ENCODE measurements at places on chromosomes 4 and X. TPM values are rescaled to one million over a fixed set of nuclear protein-coding genes. Genes with fewer than 3 reads are reported as not detected.

The PLAC1 gene
- 2.6 TPM for total RNA-seq

DNA sequence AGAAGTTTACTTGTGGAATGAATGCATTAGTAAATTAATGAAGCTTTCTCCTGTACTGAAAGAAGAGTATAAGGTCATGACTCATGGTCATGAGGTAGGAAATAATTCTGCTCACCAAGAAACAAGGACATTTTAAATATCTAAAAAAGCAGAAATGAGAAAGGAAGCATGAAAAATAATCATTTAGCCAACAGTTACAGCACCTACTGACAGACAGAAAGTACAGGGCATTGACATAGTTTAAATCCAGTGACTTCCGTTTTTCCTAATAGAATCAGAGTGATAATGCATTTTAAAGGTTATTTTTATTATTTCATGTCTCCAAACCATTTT, 30.5 kb upstream of the ACSL1 start:
- H3K4me3 ChIP-seq: no peak overlapping the region
- no peaks in the 10 kb centered on the region for H3K27me3 ChIP-seq
- no peaks in the 10 kb centered on the region for H3K4me1 ChIP-seq
- DNase-seq: no peak
- H3K27ac ChIP-seq: no peak overlapping the region

The TGIF2LX gene
- total RNA-seq: not detected

DNA sequence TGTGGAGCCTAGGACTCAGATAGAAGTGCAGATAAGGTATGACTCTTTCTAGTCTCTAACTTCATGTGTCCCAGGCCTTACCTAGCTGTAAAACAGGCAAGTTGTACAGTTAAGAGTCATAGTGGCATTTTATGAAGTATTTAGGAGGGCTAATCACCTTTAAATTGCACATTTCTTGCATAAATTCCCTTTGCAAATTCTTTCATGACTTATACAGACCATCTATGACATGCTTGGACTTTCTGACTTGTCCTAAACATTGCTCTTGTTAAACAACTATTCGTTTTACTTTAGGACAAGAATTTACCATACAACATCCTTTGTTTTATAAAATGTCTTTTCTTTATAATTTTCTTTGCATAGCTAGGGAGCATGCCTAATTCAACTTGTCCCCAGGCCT, 7.8 kb upstream of the RRAGB start:
- H3K27ac ChIP-seq: no peak overlapping the region
- H3K27me3 ChIP-seq: no peaks in the 10 kb centered on the region
- no peaks in the 10 kb centered on the region for H3K36me3 ChIP-seq
- no peak overlapping the region for H3K4me3 ChIP-seq
- peak; percentile 27 for DNase-seq
- H3K4me1 ChIP-seq: no peaks in the 10 kb centered on the region

DNA sequence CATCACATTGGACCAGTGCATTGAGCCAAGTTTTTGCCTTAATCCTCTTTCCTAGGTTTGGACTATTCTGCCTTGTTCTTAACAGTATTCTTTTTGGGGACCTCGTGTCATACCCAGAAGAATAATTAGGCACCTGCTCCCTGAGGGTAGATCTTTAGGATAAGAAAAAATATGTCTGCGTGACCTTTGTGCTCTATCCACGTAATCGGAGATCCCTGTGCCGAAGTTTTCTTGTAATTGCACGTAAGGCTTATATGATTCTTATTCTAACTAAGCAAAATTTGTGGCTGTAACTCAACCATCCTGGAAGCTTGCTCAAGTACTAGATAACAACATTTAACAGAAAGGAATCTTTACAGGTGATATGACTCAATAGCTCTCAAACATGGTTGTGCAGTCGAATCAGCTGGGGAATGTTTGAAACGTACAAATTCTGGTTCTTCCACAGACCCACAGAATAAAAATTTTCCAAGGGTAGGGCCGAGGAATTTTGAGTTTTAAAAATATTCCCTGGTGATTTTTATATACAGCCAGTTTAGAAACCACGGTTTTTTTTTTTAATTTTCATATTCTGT, 344.3 kb downstream of the GBA3 start:
- H3K27ac ChIP-seq: no peak overlapping the region
- peak; percentile 23 for DNase-seq
- H3K4me3 ChIP-seq: no peak overlapping the region

The MAOA gene
- 7.4 TPM for total RNA-seq

- H3K27me3 ChIP-seq: peaks cover 8% of the 10 kb centered on the region
- no peak overlapping the region for H3K27ac ChIP-seq
- no peak overlapping the region for H3K4me3 ChIP-seq
- DNase-seq: no peak
Observed at GRCh38 chr4:121177246-121178137, 13.4 kb upstream of the TNIP3 start.

The CCKAR gene
- not detected for total RNA-seq

DNA sequence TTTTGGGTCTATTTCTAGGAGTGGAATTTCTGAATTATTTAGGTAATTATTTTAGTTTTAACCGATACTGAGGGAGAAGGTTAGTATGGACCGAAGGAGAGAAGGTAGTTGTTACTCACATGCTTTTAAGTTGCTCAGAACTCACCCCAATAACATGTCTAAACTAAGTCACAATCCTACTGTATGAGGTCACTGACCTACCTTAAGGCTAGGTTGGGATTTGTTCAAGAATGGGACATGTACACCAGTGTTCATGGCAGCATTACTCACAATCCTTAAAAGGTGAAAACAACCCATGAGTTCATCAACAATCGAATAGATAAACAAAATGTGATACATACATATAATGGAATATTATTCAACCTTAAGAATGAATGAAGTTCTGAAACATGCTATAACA, 90.5 kb downstream of the MSN start:
- no peaks in the 10 kb centered on the region for H3K36me3 ChIP-seq
- no peak overlapping the region for H3K4me3 ChIP-seq

The ARHGAP36 gene
- not detected for total RNA-seq

DNA sequence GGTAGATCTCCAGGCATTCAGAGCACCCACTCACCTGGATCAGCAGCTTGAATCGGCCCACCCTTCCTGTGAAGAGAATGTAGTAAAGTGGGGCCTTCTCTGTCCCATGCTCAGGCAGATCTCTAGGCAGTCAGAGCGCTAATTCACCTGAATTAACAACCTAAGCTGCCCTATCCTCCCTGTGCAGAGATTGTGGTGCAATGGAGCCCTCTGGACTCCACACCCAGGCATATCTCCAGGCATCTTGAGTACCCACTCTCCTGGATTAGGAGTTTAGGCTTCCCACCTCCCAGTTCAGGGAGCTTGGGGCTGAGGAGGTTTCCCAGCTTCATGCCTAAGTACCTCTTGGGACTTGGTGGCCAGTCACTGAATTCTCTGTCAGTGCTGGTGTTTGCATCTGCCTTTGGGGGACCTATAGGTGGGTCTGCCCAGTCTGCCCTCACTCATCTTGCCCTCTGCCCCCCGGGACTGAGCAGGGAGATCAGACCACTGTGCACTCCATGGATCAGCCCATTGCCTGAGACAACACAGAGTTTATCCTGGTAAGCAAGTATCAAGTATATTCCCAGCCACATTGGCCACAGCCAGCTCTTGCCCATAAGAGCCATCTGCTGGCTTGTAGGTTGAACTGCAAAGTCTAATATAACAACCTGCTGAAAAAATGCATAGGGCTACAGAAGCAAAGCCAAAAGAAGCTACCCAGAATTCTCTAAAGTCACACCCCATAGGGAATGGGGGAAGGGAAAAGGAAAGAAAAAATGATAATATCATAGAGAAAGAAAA, 372.9 kb downstream of the KLHL13 start:
- peak; percentile 27 for DNase-seq
- no peaks in the 10 kb centered on the region for H3K27me3 ChIP-seq
- no peak overlapping the region for H3K27ac ChIP-seq
- no peaks in the 10 kb centered on the region for H3K36me3 ChIP-seq

The HTT gene
- 36.3 TPM for total RNA-seq

GRCh38 chrX:148928811-148929210, 428.4 kb downstream of the AFF2 start:
- no peaks in the 10 kb centered on the region for H3K27me3 ChIP-seq
- H3K4me1 ChIP-seq: no peaks in the 10 kb centered on the region
- no peaks in the 10 kb centered on the region for H3K36me3 ChIP-seq
- H3K27ac ChIP-seq: no peak overlapping the region
- no peak for DNase-seq
- no peak overlapping the region for H3K4me3 ChIP-seq

The PAGE5 gene
- not detected for total RNA-seq

The TRIM75 gene
- total RNA-seq: not detected

The CWH43 gene
- total RNA-seq: 3.0 TPM

The MAGEB10 gene
- not detected for total RNA-seq

DNA sequence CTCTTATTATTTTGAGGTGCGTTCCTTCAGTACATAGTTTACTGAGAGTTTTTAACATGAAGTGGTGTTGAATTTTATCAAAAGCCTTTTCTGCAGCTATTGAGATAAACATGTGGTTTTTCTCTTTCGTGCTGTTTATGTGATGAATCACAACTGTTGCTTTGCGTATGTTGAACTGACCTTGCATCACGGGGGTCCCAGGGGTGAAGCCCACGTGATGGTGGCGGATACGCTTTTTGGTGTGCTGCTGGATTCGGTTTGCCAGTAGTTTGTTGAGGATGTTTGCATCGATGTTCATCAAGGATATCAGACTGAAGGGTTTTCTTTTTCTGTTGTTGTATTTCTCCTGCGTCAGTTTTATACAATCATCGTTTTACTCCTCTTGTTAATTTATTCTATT, 4.6 kb upstream of the H2BW1 start:
- no peaks in the 10 kb centered on the region for H3K36me3 ChIP-seq
- H3K4me3 ChIP-seq: no peak overlapping the region
- no peak for DNase-seq
- no peaks in the 10 kb centered on the region for H3K4me1 ChIP-seq
- H3K27ac ChIP-seq: no peak overlapping the region
- H3K27me3 ChIP-seq: peaks cover 70% of the 10 kb centered on the region

GRCh38 chrX:124736553-124737270, 390.3 kb downstream of the SH2D1A start:
- no peak overlapping the region for H3K27ac ChIP-seq
- H3K4me3 ChIP-seq: no peak overlapping the region
- H3K27me3 ChIP-seq: no peaks in the 10 kb centered on the region
- H3K36me3 ChIP-seq: no peaks in the 10 kb centered on the region

- H3K36me3 ChIP-seq: no peaks in the 10 kb centered on the region
- H3K4me3 ChIP-seq: no peak overlapping the region
- H3K27me3 ChIP-seq: no peaks in the 10 kb centered on the region
- H3K27ac ChIP-seq: no peak overlapping the region
- H3K4me1 ChIP-seq: no peaks in the 10 kb centered on the region
Observed at GRCh38 chr4:99099311-99099710, 10.7 kb upstream of the ADH5 start.

- H3K27me3 ChIP-seq: no peaks in the 10 kb centered on the region
- no peak overlapping the region for H3K27ac ChIP-seq
- no peak for DNase-seq
- no peaks in the 10 kb centered on the region for H3K36me3 ChIP-seq
- H3K4me3 ChIP-seq: no peak overlapping the region
Observed at GRCh38 chr4:54914781-54915180, 210.6 kb downstream of the KDR start.

The PABPC1L2A gene
- not detected for total RNA-seq

The ARL13A gene
- not detected for total RNA-seq

The STAP1 gene
- not detected for total RNA-seq

- H3K4me1 ChIP-seq: peaks cover 21% of the 10 kb centered on the region
- no peak overlapping the region for H3K4me3 ChIP-seq
- peak; percentile 96 for DNase-seq
- peak overlapping the region; percentile 39 for H3K27ac ChIP-seq
- H3K36me3 ChIP-seq: no peaks in the 10 kb centered on the region
- no peaks in the 10 kb centered on the region for H3K27me3 ChIP-seq
Observed at GRCh38 chr4:71377561-71377960, 38.7 kb downstream of the SLC4A4 start.

- no peak overlapping the region for H3K4me3 ChIP-seq
- H3K27ac ChIP-seq: no peak overlapping the region
- no peaks in the 10 kb centered on the region for H3K4me1 ChIP-seq
Observed at GRCh38 chr4:107951551-107951950, 20.2 kb downstream of the CYP2U1 start.

The CDK16 gene
- total RNA-seq: 155 TPM

DNA sequence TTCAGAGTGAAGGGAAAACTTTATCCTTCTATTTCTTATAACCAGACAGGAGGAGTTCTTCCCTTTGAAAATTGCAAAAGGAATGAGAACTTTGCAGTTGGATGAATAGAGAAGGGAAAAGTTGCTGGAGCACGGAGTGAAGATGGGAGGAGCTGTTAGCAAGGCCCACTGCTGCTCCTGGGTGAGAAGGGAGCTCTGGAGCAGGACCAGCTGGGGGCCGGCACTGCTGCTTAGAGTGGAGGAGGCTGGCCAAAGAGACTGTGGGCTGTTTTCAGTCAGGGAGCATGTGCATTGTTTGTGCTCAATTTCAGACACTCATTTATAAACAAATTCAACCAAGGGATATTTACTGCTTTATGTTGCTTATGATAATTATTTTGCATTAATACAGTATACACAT, 164.2 kb downstream of the STIM2 start:
- no peaks in the 10 kb centered on the region for H3K27me3 ChIP-seq
- no peak for DNase-seq
- no peaks in the 10 kb centered on the region for H3K36me3 ChIP-seq
- H3K4me1 ChIP-seq: no peaks in the 10 kb centered on the region
- no peak overlapping the region for H3K4me3 ChIP-seq

The SSX4 gene
- not detected for total RNA-seq

The PRKG2 gene
- total RNA-seq: 0.40 TPM

The GLOD5 gene
- total RNA-seq: not detected

GRCh38 chr4:2077537-2078460, 18.7 kb downstream of the NAT8L start:
- H3K4me3 ChIP-seq: no peak overlapping the region
- no peaks in the 10 kb centered on the region for H3K4me1 ChIP-seq
- no peaks in the 10 kb centered on the region for H3K27me3 ChIP-seq
- no peak overlapping the region for H3K27ac ChIP-seq
- H3K36me3 ChIP-seq: no peaks in the 10 kb centered on the region

The SOWAHD gene
- total RNA-seq: 2.3 TPM

- no peaks in the 10 kb centered on the region for H3K4me1 ChIP-seq
- H3K4me3 ChIP-seq: no peak overlapping the region
- H3K27me3 ChIP-seq: no peaks in the 10 kb centered on the region
- H3K27ac ChIP-seq: no peak overlapping the region
Observed at GRCh38 chr4:182062458-182062857, 180.7 kb upstream of the TENM3 start.

DNA sequence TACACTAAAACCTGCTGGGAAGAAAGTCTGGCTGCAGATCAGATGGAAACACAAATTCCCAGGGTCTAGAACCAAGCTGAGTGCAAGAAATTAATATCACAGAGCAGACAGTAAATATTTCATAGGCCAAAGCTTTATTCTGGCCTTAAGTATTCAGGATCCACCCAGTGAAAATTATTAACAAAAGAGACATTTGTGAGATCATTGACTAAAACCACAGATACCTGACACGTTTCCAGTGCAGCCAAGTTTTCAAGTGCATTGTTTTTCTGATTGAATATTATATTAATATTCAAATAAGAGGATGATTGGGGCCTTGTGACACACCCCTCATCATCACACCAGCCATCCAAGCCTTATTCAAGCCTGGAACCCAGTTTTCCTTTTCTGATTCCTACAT, 10.3 kb downstream of the ELOVL6 start:
- DNase-seq: no peak
- H3K36me3 ChIP-seq: no peaks in the 10 kb centered on the region
- no peaks in the 10 kb centered on the region for H3K27me3 ChIP-seq
- H3K4me1 ChIP-seq: no peaks in the 10 kb centered on the region
- H3K27ac ChIP-seq: no peak overlapping the region

- DNase-seq: no peak
- H3K27ac ChIP-seq: peak overlapping the region; percentile 5
- H3K4me3 ChIP-seq: peak overlapping the region; percentile 71
Observed at GRCh38 chrX:132956421-132957210, 1.8 kb downstream of the HS6ST2 start.

- H3K4me1 ChIP-seq: peaks cover 16% of the 10 kb centered on the region
- H3K27me3 ChIP-seq: no peaks in the 10 kb centered on the region
- H3K36me3 ChIP-seq: no peaks in the 10 kb centered on the region
- no peak for DNase-seq
Observed at GRCh38 chr4:98528882-98529281, 129.5 kb downstream of the TSPAN5 start.

All from PC-3 (cell line).